NCI-H1105 (cell line): ENCODE measurements at places on chromosomes 7 and 10.

DNA sequence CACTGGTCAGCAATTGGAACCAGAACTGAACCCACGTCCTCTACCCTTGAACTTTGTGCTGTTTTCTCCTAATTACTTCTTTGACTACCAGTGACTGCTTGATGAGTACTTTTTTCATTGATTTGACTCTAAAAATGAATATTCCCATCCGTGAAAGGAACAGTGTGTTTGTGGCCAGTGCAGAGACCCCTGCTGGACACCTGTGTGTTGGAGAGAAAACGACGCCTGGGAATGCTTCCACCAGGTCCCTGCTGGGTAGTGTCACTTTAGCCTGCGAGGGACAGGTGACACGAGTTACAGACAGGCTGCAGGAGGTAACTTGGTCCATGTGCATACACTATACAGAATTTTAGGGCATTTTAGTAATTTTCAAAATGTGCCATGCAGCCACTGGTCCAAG is 6.8 kb upstream of the GJD4 start:
- DNase-seq = no peak

GRCh38 chr7:144050093-144050492 is 1.3 kb downstream of the OR2A5 start:
- no peak for DNase-seq

GRCh38 chr7:100566018-100566531 is 7.6 kb downstream of the SAP25 start:
- DNase-seq = no peak

GRCh38 chr7:35753761-35754603 is 46.9 kb upstream of the SEPTIN7 start:
- DNase-seq = no peak

DNA sequence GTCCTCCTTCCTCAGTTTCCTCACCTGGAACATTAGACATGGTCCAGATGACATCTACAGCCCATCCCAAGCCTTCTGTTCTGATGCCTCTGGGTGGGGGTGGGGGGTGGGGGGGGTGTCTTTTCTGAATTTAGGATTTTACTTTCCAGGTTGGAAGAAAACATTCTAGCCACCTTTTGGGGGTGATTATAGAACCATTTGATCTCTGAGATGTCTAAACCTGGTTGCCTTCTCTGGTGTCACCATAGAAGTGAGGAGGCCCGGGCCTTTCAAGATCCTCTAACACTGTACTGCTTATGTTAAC is 411.0 kb upstream of the ZMIZ1 start:
- DNase-seq = no peak

GRCh38 chr7:69032848-69033247 is 565.4 kb upstream of the AUTS2 start:
- DNase-seq = no peak

DNA sequence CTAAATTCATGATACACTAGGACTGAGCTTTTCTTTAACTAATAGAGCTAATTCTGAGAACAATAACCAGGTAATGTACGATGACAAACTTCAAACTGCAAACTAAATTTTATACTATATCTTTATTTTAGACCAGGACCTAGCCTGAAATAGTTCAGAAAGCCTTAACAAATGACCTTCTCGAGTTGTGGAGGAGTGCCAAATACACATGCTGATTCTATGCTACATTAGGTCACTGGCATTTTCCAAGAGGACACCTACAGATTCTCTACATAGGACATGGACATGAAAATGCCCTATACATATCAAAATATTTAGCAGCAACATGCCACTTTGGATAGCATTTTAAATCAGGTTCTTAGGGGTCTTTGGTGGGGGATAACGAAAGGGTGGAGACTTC is 44.0 kb upstream of the LRRTM3 start:
- DNase-seq = no peak

DNA sequence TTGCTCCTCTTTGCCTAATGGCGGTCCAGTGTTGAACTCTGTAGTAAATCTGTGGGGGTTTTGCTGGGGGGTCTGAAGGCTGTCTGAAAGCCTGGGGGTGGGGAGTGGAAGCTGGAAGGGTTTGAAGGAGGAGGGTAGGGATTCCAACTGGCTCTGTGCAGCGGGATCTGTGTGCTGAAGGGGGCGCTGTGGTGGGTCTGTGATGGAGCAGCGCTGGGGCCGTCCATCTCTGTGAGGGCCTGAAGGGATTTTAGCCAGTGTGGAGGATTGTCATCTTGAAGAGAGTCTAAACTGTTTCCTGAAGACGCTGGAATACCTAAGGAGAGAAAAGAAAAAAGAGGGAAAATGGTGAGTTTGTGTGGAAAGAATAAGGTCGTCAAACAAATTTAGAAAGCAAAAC is 129.2 kb downstream of the STRA8 start:
- no peak for DNase-seq

GRCh38 chr7:1665549-1666316 is 4.3 kb upstream of the ELFN1 start:
- no peak for DNase-seq
